Activated CD4-positive, alpha-beta memory T cell treated with anti-CD3 and anti-CD28 coated beads, Interleukin-2, amount 10 ng/mL, durations not matched to agents 7 days and 5 days (primary cell): ENCODE measurements at places on chromosomes 6 and 20. TPM values are rescaled to one million over a fixed set of nuclear protein-coding genes. Genes with fewer than 3 reads are reported as not detected.

OTOR gene
- total RNA-seq: not detected

TOX2 gene
- total RNA-seq: 4.6 TPM

WFDC2 gene
- not detected for total RNA-seq

TMEM74B gene
- 0.83 TPM for total RNA-seq

SLC22A2 gene
- not detected for total RNA-seq

MYO6 gene
- 4.3 TPM for total RNA-seq

- no peak for DNase-seq
Observed at GRCh38 chr20:33503564-33503963, 13.7 kb downstream of the CBFA2T2 start.

DNA sequence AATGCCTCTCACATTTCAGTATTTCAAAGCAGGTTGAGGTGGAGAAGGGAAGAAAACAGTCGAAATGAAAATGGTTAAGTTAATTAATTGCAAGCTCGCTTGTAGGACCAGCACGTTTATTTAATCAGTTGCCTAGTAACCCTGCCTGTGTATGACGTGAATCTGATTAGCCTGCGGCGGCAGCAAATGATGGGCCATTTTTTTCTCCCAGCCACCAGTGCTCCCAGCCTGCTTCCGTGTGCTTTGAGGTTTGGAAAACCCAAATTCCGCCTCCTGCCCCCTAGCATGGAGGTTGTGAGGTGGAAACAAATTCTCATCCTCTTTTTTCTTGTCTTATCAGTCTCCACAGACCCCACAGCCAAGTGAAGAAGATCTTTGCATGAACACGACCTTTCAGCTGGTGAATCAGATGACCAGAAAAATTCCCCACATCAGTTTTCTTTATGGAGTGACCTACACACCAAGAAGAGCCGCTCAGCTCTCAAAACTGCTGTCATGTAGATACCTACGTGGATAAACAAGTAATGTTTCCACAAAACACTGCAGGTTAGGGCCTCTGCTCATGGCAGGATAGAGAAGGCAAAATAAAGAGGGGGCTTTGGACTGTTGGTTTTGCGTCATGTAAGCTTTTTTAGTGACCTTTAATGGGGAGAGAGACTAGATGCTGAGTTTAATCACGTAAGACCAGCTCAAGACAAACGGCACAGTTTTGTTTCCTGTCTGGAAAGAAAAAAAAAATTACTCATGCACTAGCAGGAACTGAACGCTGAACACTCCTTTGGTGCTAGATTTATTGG, 572.9 kb upstream of the NOX3 start:
- no peak for DNase-seq

GRCh38 chr6:116629563-116629981, 13.3 kb downstream of the RSPH4A start:
- no peak for DNase-seq

GRCh38 chr6:148166339-148166968, 176.2 kb upstream of the SASH1 start:
- DNase-seq: no peak

DNA sequence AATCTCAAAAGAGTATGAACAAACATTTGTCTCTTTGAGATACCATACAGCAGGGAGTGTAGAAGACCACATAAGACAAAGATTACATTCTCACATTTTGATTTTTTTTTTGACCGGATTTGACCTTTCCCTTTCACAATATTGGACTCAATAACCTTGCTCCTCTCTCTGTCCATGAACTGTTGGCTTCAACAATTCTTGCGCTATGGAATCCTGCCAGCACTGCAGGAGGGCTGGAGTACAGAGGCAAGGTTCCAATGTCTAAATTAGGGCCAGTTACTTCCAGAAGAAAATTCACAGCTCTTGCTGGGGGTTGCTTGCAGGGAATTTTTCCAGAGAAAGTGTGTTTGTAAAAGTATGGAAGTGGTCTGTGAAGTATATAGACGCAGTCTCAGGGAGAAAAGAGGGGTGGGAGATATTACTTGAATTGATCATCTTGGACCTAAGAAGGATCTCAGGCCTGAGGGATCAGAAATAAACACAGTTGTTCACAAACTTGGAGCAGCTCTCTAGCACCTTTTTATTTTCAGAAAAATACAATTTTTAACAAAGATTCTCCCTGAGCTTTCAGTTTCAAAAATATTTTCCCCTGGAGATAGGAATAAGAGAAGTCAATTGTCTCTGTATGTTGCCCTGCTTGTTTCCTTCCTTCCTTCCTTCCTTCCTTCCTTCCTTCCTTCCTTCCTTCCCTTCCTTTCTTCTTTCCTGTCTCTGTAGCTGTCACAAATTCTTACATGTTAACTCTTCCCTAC, 765.9 kb downstream of the BCKDHB start:
- no peak for DNase-seq

DNA sequence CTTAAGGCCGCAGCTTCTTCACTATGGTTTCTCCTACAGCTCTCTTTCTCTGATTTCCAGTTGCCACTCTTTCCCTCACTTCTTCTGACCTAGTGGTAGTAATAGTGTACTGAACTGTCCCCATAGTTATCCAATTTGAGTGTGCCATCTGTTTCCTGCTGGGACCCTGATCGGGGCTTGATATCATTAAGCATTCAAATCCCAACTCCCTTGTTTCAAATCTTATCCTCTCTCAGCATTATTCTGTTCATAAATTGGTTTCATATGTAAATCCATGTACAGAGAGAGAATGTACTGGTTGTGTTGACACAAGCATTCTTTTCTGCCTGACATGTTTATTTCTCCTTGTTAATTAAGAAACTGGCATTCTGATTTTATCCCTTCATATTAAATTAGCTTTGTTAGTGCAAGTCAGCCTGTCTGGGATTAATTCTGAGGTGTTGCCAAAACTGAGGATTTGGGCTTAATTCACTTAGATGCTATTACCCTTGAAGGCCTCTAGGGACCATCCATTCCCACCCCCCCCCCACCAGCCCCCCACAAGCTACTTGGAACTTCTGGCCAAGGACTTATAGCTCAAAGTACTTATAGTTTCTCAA, 84.6 kb upstream of the PROKR2 start:
- DNase-seq: no peak

DNA sequence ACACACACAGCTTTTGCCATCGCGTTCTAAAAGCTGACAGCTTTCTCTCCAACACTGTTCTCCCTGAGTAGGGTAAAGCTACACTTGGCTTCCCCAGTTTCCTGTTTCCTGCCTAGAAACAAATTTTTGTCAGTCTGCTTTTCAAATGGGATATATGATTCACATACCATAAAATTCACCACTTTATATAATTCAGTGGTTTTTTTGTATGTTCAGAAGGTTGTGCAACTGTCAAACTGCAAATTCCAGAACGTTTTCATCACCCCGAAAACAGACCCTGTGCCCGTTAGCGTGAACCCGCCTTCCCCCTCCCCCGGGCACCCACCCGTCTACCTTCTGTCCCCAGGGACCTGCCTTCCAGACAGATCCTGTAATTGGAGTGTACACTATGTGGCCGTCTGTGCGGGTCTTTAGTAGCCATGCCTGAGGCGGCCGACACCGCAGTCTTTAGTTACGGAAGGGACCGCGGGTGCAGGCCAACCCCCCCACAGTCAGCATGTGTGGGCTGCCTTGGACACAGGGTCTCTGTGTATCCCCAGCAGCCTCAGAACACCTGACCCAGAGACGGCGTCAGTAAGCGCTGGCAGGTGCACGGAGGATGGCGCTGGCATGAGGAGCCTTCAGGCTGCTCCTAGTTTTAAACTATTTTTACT, 16.6 kb downstream of the HRH3 start:
- no peak for DNase-seq

- no peak for DNase-seq
Observed at GRCh38 chr6:100378576-100378975, 86.1 kb downstream of the SIM1 start.

GRCh38 chr20:44188752-44189151, 1.8 kb upstream of the JPH2 start:
- DNase-seq: no peak

DNA sequence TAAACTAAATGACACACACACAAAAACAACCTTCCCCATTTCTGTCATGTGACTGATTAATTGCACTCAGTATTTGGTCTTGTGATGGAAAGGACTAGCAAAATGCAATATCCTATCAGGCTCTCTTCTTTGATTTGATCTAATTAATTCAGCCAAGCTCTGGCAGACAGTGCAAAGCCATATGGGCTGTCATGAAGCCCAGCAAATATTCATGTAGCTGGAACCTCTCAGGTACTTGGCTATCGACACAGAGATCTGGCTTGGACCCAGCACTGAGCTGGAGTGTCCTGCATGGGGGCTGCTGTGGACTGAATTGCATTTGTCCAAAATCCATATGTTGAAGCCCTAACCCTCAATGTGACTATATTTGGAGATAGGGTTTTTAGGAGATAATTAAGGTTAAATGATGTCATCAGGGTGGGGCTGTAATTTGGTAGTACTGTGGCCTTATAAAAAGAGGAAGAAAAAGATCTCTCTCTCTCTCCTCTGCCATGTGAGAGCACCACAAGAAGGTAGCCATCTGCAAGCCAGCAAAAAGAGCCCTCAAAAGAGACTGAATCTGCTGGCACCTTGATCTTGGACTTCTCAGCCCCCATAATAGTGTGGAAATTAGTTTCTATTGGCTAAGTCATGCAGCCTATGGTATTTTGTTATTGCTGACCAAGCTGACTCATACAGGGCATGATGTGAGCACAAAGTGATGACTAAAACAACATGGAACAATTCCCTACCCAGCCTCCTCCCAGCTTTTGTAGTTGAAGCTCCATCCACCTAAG, 77.1 kb downstream of the STMND1 start:
- DNase-seq: no peak
